RKO (cell line): ENCODE measurements at places on chromosomes 3 and 15.
A peak's percentile ranks its signal among the peaks of the same experiment; 100 is the strongest.

DNA sequence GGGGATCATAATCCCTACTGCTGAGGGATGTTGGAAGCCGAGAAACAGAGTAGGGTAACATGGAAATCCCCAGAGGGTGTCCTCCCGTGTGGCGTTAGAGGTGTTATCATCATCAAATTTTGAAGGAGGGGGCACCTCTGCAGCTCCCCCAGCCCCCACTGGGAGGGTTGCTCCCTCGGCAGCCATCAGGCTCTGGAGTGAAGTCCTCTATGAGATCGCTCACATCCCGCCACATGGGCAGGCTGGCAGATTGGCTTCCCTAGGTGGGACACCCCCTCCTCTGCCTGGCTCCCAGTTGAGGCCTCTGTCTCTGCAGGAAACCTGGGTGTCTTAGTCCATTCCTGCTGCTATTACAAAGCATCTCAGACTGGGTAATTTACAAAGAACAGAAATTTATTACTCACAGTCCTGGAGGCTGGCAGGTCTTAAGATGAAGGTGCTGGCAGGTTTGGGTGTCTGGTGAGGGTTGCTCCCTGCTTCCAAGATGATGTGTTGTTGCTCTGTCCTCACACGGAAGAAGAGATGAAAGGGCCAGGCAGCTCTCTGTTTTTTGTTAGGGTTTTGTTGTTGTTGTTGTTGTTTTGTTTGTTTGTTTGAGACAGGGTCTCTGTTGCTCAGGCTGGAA is 120.5 kb downstream of the NUP210 start:
- no peak for DNase-seq

DNA sequence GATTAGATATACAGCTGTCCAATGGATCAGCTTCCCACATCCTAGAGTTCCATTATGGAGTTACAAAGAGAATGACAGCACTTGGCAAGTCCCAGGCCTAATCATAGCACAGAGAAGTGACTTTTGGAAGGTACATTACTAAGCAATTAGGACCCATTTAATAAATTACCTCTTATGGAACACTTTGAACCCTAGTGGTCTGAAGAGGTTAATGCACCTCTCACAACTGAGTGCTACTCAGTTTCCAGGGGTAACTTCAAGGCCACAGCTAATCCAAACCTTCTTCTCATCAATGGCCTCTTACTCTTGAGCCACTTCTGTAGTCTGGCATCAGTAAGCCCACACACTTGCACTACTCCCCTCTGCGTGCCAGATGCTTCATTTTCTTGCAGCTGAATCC is 34.9 kb upstream of the MEIS2 start:
- DNase-seq, result peak; percentile 56

GRCh38 chr3:188779281-188779980 is 392.3 kb upstream of the TPRG1 start:
- no peak for DNase-seq

DNA sequence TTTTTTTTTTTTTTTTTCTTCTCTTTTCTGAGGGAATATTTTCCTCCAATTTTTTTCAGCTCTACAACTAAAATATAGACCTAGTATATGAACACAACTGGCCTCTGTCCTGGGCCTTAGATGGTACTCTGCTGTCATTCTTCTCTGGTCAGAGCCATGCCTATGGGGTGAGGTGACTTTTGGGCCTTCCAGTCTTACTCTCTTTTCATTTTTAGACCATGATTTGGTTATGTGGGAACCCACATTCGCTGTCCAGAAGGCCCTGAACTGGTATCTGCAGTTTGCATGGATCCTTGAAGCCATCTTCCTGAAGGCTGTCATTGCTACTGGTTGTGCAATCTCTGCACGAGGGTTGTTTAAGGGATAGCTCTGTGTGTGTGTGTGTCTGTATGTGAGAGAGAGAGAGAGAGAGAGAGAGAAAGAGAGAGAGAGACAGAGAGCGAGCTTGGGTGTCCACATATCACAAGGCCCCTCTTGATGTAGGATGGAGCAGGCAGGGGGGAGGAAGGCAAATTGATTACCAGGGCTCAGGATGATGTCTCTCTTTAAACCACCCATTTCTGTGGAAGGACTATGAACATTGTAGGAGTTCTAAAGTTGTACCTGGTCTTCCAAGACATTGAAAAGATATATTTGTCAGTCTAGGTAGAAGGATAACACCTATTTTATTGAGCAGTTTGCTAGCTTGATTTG is 6.9 kb downstream of the TGFBR2 start:
- DNase-seq, result no peak

GRCh38 chr15:31474059-31474868 is 147.6 kb downstream of the KLF13 start:
- no peak for DNase-seq

- DNase-seq, result no peak
Observed at GRCh38 chr3:85605066-85605465, 646.3 kb downstream of the CADM2 start.

- no peak for DNase-seq
Observed at GRCh38 chr3:50495609-50496423, 7.6 kb downstream of the CACNA2D2 start.

- DNase-seq, result peak; percentile 63
Observed at GRCh38 chr15:57861034-57861638, 154.6 kb downstream of the POLR2M start.

GRCh38 chr3:151578495-151578894 is 117.6 kb upstream of the IGSF10 start:
- no peak for DNase-seq

DNA sequence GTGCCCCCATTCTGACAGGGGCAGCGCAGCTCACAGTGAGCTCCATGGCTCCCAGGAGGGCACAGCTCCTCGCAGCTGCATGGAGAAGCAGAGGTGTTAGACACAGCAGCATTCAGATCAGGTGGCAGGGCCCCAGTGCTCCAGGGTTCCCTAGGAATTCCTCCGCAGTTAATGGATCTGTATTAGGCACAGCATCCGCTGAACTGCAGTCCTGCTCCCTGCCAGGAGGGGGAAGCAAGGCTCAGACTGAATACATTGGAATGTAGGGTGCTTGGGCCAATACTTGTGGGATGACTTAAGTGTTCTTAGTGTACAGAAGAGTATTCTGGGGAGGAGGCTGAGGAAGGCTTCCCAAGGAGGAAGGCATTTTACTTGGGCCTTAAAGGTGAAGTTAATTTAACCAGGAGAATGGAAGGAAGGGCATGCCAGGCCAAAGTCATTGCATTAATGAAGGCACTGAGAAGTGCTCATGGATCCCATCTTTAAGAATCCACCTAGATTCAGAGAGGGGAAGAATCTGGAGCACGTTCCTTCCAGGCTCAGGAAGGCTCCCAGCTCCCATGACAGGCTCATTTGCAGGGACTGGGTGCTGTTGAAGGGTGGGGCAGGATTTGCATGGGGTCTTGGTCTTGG is 111.6 kb downstream of the RAB11A start:
- DNase-seq, result peak; percentile 73

- no peak for DNase-seq
Observed at GRCh38 chr3:55616803-55617202, 129.7 kb upstream of the WNT5A start.

DNA sequence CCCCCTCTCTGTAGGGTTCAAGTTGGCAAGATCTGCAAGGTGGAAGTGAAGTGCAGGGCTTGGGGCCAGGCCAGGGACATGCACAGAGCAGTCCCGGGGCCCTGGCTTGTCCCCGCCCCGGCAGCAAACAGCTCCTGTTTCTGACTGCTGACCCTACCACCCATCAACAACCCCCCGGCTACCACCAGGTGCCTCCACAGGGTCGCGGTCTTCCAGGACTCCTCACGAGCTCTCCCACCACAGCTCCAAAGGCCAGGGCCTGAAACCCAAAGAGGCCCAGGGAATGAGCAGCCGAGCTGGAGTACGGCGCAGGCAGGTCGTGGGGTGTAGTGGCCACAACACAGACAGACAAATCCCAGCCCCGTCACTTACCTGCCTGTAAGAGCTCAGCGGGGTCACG is 121.3 kb upstream of the SMAD3 start:
- DNase-seq, result no peak

GRCh38 chr3:116897382-116897781 is 187.8 kb downstream of the TUSC7 start:
- no peak for DNase-seq

DNA sequence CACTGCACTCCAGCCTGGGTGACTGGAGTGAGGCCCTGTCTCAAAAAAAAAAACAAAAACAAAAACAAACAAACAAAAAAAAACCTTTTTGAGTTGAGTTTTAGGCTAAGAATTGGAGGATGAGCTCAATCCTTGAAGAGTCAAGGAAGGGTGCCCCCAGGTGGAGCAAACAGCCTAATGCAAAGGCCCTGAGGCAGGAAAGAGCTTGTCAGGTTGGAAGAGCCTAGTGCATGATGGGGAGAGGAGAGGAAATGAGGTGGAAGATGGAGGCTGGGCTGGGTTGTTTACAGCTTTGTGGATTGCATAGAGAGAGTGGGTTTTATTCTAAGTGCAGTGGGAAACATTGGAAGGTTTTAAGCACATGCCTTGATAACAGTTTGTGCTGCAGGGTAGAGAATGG is 2.1 kb upstream of the SNX22 start:
- DNase-seq, result peak; percentile 41

GRCh38 chr3:194070220-194070633 is 65.7 kb upstream of the HES1 start:
- DNase-seq, result no peak

DNA sequence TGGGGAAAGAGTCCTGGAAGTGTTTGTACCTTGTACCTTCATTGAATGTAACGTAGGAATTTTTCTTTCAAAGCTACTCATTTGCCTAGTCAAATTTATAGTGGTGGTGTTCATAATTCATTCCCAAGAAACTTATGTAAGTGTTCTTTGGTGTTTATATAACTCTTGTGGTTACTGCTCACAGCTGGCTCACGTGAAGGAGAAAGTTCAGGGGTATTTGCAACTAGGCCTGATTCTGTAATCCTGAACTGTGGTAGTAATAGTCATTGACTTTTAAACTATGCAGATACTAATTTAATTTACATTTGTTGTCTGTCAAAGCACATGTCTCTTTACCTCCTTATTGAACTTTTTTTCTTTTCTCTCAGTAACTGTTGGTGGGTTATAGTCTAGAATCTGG is 50.5 kb upstream of the TEX264 start:
- no peak for DNase-seq

- DNase-seq, result no peak
Observed at GRCh38 chr3:32872487-32873382, 54.9 kb downstream of the TRIM71 start.

GRCh38 chr3:159828542-159828943 is 160.1 kb upstream of the IL12A start:
- peak; percentile 65 for DNase-seq

DNA sequence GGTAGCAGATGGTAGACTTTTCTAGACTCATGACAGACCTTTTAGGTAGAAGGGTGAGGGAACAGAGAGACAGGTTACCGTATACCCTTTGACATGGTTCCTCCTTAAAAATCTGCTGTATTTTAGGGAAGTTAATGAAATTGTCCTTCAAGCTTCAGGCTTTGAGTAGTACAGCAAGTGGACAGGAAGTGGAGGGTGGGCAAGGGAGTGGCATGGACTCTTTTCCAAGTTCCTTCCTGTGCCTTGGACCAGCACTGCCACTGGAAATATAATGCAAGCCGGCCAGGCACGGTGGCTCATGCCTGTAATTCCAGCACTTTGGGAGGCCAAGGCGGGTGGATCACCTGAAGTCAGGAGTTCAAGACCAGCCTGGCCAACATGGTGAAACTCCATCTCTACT is 156.1 kb upstream of the LRRFIP2 start:
- no peak for DNase-seq

DNA sequence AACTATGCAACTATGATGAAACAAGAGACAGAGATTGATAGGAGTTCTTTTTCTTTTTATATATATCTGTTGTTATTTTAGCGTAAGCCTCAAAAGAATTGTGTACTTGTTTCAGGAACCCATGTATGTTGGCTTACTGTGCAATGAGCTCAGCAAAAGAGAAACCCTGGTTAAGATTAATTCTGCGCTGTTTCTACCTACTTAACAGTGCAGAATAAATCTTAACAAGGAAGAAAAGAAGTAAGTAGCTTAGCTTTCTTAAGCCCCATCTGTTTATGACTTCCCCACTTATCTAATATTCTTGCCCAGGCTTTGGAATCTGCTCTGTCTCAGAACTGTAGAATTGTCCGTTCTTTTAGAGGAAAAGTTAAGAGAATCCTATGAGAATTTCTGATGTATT is 27.4 kb downstream of the ECT2 start:
- DNase-seq, result no peak

DNA sequence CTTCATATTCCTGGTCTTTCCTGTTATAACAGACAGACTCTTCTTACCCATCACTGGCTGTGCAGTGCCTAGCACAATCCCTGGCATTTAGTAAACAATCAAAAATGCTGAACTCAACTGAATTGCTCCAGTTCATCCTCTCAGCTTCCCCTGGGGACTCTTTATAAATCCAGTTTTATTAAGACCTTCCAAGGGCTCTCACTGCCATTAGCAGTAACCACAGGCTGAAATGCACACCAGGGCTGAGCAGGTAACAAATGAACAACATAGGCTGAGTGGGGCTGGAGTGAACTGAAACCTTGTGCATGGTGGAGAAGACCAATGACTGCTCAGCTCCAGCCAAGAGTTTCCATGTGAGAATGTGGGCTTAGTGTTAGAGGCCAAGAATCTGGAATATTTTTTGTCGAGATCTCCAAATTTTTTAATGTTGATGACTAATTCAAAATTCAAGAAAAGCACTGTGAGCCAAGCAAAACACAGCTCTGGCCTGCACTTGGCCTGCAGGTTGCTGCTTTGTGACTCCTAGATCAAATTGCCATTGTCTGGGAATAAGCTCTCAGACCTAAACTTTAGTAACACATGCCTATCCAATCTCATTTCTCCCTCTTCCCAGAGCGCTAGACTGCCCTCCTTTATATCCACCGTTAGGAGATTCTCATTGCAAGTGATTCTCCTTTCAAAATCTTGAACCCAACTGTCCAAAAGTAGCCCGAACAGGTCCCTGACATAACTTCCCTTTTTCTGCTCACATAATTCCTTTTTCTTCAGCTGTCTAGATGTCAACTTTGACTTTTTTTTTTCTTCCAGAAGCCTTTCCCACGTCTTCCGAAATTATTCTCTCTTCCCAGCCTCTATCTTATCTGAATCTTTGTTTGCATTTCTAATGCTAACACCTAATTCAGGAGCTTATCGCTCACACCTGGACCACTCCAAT is 7.4 kb downstream of the SQOR start:
- DNase-seq, result no peak

- no peak for DNase-seq
Observed at GRCh38 chr3:66463730-66464511, 36.9 kb downstream of the LRIG1 start.

- no peak for DNase-seq
Observed at GRCh38 chr3:117540597-117540996, 831.0 kb downstream of the TUSC7 start.

- no peak for DNase-seq
Observed at GRCh38 chr15:84143753-84144314, 91.7 kb upstream of the GOLGA6L4 start.

DNA sequence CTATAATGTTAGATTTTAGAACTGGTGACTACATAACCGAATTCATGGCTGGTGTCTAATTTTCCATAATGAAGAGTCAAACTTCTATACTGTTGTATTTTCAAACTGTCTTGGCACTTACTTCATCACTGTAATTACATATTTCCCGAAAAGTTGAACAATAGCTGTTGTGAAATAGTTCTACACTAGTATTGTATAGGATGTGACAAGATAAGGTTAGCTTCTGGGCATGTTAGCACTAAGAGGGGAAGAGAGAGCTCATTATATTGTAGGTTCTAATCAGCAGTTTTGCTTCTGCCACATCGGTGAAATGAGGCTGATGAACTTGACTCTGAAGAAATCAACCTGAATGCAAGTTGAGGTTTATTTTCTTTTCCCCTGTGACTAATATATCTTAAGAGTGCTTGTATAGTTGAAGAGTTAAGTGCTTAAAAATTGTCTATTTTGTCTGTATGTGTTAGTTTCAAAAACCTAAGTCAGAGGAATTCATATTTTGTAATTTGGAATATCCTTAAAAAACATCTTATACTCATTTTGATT is 8.9 kb downstream of the GYG1 start:
- no peak for DNase-seq

- DNase-seq, result no peak
Observed at GRCh38 chr15:71729319-71729718, 81.0 kb upstream of the NR2E3 start.
